ENCODE measurements at places on chromosomes 5 and 9.

DNA sequence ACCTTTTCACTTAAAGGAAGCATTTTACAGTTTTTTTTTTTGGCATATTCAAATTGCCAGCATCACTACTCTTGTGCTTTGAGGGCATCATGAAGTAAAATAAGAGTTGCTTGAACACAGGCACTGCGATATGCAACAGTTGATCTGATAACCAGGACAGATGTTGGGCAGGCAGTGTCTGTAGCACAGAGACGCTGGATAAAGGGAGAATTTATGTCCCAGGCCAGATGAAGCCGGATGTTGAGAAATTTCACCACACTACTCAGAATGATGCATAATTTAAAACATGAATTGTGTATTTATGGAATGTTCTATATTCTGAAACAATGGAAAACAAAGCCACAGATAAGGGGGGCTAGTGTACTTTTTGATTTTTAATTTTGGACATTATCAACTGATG is 71.4 kb downstream of the SLC12A2 start:
- DNase-seq: no peak

- DNase-seq: peak; percentile 85
These were observed 21.5 kb downstream of the C9orf57 start for GRCh38 chr9:72038890-72039410.

DNA sequence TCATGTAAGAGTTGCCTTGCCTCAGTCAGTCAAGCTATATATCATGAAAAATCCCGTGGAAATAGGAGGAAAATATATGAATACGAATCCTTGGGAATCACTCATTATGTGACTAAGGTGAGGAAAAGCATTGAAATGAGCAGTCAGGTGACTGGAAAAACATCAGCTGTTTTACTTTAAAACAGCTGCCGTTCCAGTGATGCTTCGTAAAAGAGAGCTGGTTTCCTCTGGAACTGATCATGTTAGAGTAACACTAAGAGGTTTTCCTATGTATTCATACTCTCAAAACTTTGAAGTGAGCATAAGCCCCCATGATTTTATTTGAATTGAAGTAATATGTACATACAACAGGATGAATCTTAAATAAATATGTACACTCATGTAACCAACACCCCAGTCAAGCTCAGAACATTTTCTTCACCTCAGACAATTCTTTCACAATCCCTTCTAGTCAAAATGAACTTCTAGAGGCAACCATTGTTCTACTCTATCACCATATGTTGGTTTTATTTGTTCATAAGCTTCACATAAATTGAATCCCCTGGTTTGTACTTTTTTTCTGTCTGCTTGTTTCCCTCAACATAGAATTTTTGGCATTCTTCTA is 107.7 kb downstream of the SLC25A46 start:
- no peak for DNase-seq

DNA sequence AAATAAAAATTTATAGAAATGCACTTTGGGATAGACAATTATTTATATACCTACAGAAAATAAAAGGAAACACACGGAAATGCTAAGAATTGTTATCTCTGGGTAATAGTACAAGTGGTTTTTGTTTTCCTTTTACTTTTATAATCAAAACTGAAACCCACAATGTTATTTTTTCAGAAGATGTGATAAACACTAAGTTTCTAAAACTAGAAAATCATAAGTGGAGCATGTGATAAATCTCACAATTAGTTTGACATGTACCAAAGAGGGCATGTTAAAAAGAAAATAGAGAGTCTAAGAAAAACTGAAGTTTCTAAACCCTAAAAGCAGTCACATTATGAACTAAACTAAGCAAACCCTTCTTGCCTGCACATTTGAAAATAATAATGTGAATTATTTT is 61.1 kb downstream of the OXCT1 start:
- DNase-seq: no peak

GRCh38 chr5:166441-167372 is 24.6 kb upstream of the LRRC14B start:
- no peak for DNase-seq

- peak; percentile 17 for DNase-seq
These were observed 518 bp downstream of the SPRY4 start for GRCh38 chr5:142324136-142324870.

DNA sequence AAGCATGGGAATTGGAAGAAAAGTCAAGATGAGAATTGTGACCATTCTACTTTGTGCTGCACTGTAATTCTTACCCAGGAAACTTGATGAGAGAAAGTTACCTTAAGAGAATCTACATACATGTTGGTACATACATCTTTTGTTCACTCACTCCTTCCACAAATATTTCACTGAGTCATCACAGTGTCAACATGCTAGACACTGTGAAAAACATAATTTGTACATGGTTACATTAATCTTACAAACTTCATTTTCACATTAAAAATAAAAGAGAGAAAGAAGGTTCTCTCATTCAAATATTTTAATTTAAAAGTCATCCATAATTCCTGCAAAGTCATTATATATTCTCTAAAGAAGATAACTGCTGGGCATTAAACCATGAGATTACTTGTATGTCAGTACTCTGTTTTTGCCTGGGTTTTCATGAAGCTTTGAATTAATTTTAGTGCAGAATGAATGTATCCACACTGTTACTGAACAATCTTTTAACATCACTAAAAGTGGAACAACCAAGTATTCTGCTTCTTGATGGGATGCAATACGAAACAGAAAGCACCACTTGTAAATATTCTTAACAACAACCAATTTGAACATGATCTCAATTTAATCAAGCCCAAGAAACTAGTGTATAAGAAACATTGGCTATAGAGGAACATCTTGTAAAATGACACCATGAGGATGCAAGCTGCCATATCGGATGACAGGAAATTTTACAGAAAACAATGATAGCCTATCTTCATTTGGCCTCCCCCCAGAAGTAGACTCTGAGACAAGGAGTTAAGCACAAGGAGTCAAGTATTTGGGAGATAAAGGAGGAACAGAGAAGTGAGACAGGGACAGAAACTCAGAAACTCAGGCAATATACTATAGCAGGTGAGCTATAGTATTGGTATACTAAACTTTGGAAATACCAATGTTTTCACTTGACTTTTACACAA is 28.4 kb downstream of the ERP44 start:
- no peak for DNase-seq

- peak; percentile 30 for DNase-seq
These were observed 71.4 kb downstream of the DCP2 start for GRCh38 chr5:113047733-113048652.

GRCh38 chr9:6197330-6197729 is 18.3 kb upstream of the IL33 start:
- no peak for DNase-seq

DNA sequence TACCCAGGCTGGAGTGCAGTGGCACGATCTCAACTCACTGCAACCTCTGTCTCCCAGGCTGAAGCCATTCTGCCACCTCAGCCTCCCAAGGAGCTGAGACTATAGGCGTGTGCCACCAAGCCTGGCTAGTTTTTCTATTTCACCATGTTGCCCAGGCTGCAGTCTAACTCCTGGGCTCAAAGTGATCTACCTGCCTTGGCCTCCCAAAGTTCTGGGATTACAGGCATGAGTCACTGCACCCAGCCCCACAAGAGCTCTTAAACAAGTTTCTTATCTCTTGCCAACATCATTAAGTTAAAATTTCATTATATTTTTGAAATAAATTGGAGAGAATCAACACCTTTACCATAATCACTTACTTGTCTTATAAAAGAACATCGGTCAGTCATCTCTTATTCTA is 280.3 kb downstream of the ARHGEF28 start:
- DNase-seq: no peak

DNA sequence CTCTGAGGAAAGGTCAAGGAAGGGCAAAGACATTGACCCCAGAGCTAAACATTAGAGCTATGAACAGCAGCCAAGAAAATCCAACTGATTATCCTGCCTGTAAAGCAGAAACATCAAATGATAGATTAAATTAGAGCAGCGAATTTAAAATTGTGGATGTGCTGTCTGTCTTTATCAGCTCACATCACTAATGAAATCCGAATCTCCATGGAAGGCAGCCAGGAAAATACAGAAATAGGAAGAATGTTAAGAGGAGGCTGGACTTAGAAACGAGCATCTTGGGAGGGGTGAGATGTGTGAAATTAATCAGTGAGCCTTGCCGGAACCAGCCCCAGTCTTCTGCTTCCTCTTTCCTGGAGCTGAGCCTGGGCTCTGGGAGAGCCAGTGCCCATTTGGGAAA is 191.0 kb downstream of the PJA2 start:
- no peak for DNase-seq

DNA sequence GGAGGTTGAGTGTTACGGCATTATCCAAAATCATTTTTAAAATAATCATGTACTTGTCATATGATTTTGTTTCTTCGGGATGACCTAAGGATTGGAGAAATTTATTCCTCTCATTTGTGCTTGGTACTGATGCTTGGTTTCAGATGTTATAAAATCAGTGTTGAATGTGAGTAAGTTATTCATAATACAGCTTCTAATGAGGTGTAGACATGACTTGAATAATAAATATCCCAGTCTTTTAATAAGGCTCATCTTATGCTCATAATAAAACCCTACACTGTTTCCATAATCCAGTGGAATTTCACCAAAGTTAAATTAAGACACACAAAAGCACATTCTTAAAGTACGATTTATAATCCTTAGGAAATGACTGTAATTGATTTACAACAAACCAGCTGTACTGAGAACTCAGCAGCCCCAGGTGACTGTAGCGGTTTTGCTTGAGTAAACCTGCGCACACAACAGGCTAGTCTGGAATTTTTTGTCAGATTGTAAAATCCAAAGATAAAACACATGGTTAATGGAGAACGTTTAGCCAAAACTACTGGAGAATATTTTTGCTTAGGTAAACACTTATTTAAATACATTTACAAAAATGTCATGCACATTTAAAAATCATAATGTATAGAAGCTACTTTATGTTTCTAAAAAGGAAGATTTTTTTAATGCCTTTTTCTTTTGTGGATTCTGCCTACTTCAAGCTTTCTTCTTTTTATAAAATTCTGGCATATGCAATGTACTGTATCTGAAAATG is 609.8 kb upstream of the GRAMD2B start:
- DNase-seq: no peak

DNA sequence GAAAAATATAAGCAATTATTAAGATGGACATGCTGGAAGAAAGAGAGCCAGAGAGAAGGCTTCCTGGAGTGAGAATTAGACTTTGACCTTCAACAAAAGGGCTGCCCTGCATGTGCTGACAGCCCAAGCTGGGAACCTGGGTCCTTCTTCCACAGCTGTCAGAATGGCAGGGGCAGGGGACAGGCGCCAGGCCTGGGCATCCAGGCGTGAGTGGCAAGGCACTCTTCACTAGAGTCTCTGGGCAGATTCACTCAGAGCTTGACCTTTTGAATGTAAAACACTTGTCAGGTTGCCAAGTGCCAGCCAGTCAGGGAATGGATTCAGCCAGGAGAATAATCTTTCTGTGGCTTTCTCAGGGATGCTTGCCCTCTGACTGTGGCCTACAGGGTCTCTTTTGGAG is 119.1 kb upstream of the CLINT1 start:
- no peak for DNase-seq

DNA sequence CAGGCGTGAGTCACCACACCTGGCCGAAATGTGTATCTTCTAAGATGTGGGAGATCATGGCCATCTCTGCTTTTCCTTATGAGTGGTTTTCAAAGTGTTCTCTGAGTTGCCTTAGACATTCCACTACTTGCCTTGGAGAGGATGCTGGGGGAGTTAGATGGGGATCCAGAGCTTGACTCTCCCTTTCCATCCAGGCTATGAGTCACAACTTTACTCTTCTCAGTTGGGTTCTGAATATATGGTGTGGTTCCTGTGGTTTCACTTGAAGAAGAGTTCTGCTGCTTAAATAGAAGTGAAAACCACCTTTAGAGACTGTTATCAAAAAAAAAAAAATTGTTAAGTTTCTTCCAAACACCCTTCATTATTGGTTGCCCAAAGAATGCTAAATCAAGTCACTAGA is 217.6 kb downstream of the ZNF608 start:
- DNase-seq: no peak

DNA sequence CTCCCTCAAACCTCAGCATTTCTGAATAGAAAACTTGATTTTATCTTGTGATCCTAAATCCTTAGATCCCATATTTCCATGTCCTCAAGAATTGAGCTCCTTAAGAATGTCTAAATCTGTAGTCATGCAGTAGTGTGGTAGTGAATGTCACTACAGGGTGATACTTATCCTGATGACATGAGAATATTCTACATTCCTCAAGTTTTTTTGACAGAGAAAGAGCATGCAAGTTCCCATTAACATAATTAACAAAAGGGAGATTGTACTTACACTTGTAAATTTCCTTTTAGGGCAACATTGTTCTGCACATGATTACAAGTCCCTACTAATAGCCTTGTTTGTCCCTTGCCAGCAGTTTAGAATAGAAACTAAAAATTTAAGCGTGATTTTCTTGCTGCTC is 352.3 kb downstream of the PTPRD start:
- DNase-seq: no peak

DNA sequence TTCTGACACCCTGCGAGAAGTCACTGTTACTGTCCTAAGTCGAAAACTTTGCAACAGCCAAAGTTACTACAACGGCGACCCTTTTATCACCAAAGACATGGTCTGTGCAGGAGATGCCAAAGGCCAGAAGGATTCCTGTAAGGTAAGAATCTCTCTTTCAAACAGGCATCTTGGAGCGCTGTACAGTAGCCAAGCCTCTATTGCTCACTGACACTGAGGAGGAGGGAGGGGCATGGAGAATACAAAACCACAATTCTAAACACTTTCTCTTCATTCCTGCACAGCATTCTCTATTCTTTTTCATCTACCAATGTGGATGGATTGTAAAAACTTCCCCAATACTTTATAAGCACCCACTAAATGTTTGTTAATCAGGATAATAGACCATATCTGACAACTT is 7.4 kb downstream of the GZMK start:
- DNase-seq: no peak

DNA sequence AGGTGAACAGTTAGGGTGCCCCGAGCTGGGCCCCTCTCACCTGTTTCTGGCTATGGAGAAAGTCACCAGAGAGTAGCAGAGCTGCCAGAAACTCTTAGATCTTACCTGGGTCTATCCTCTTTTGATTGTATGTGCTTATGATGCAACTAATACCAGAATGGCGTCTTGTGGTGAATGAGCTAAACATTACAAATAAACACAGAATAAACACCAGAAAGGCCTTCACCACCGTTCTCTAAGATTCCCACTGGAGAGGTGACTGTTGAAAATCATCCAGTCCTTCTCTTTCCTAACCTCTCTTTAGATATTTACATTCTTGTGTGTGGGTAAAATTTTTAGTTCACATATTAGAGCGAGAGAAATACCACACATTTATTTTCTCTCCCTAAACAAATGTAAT is 241.7 kb upstream of the GAS1 start:
- DNase-seq: no peak

DNA sequence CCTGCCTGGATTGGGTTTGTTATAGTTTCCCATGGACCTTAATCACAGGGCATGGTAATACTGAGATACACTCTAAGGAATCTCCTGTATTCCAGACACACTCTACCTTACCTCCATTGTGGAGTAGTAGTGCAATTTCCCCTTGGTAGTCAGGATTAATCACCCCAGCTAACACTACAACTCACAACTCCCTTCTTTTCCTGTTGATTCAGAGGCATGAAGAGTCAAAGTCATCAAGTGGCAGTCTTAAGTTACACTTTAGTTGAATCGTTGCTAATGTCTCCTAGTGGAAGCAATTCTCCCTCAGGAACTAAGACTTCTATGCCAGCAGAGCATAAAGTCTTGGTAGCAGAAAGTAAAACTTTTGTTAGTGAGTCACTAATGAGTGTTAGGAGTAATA is 122.7 kb upstream of the APC start:
- DNase-seq: no peak

GRCh38 chr5:139946006-139946405 is 97.1 kb downstream of the NRG2 start:
- no peak for DNase-seq

GRCh38 chr5:154756009-154756867 is 1.1 kb downstream of the LARP1 start:
- peak; percentile 23 for DNase-seq
